ENCODE measurements at places on chromosomes 12 and 14.

- DNase-seq = no peak
These were observed 4.7 kb upstream of the EPYC start for GRCh38 chr12:91009319-91009950.

GRCh38 chr12:116777245-116777644 is 39.1 kb downstream of the RNFT2 start:
- no peak for DNase-seq

DNA sequence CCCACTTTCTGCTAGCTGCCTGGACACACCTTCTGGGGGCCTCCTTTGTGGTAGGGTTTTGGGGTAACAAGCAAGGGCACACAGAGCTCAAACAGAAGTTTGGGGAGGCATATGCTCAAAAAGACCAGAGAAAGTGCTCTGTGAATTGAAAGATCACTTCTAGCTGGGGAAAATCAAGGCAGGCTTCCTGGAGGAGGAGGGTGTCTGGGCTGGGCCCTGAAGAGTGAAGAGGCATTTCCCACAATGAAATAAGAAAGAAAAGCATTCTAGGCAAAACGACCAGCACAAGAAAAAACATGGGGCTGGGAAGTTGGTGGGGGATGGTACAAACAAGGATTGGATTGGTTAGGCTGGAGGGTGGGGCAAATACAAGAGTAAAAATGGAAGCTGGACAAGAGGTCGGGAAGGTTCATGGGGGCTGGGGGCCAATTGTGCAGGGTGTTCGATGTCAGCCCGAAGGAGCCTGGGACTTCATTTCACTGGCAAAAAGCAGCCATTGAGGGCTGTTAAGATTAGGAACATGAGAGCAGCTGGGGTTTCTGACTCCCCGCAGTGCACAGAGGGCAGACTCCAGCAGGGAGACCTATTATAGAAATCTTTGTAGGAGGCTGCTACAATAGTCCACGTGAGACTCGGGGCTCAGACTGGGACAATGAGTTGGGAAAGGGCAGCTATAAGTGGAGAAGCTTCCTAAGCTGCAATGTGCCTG is 51.5 kb upstream of the CMKLR1 start:
- DNase-seq = no peak

- no peak for DNase-seq
These were observed 213.9 kb downstream of the SLC15A4 start for GRCh38 chr12:128609861-128610260.

DNA sequence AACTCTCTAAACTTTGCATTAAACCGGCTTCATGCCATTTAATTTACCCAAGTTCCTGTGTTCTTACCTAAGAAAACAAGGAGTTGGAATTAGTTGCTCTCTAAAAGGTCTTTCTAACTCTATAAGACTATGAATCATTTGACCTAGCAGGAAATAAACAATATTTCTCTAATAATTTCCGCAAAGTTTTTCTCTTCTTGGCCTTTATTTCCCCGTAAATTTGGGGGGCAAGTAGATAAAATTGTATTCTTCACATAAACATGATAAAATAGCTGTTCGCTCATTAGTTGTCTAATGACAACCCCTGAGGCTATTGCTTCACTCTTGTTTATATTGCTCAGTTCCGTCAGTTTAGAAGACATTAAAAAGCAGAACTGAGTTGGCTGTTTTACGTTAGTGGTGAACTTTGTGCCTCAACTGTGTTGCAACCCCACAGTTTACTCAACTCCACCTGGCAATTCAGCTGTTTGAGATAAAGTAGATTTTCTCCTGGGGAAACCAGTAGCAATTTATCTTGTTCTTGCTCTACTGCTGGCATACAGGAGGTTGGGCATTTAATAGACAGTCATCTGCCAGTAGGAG is 74.7 kb downstream of the BTG1 start:
- DNase-seq = no peak

DNA sequence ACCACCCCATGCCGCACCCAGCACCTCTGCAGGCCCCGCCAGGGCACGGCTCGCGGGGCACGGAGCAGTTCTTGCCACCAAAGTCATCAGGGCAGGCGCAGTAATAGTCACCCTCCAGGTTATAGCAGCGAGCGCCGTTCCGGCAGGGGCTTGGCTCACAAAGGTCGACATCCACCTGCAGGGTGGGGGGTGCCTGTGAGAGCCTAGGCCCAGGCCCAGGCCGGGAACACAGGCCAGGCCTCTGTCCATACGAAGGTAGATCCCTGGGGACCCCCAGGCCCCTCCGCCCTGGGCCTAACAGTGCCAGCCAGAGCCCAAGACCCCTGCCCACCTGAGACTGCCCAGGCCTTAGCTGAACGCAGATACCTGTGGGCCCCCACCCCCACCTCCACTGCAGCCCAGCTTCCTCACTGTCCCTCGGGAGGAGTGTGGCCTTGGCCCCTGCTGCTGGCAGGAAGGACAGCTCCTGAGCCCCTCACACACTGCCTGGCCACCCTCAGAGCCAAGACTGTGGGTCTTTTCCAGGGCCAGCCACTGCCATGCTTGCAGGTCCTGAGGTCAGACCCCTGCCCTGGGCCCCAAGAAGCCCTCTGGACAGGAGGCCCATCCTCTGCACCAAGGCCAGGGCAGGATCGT is 19.3 kb downstream of the JAG2 start:
- no peak for DNase-seq

- DNase-seq = no peak
These were observed 10.5 kb upstream of the PNMA1 start for GRCh38 chr14:73724696-73725095.
